ENCODE measurements at places on chromosomes 2 and 18. TPM values are rescaled to one million over a fixed set of nuclear protein-coding genes. Genes with fewer than 3 reads are reported as not detected.

IL36B gene
- total RNA-seq = not detected

TSPYL6 gene
- total RNA-seq = not detected

CCDC178 gene
- not detected for total RNA-seq

IL36RN gene
- not detected for total RNA-seq

IL1F10 gene
- not detected for total RNA-seq

G6PC2 gene
- not detected for total RNA-seq

L3MBTL4 gene
- total RNA-seq = 0.53 TPM

REG3A gene
- total RNA-seq = not detected

DYSF gene
- total RNA-seq = 0.49 TPM

LHCGR gene
- total RNA-seq = not detected

C2orf15 gene
- total RNA-seq = 2.3 TPM

SLC4A3 gene
- total RNA-seq = not detected

NTSR2 gene
- total RNA-seq = not detected

KIAA2012 gene
- not detected for total RNA-seq

STARD6 gene
- not detected for total RNA-seq

ATF2 gene
- 67.4 TPM for total RNA-seq
